ENCODE measurements at places on chromosomes 7 and 10.

DNA sequence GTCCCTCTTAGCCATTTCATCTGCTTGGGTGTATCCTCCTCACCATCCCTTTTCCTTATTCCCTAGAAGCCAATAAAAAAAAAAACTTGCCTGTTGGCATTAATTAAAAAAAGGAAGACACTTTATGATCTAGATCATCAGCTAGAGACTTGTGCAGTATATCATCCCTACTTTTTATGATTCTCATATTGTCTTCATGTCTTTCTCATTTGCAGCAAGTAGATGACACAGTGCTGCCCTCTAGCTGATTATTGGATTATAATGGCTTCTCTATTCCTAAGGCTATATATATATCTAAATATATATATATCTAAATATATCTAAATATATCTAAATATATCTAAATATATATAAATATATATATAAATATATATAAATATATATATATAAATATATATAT, 272.4 kb upstream of the LRGUK start:
- DNase-seq: peak; percentile 59

DNA sequence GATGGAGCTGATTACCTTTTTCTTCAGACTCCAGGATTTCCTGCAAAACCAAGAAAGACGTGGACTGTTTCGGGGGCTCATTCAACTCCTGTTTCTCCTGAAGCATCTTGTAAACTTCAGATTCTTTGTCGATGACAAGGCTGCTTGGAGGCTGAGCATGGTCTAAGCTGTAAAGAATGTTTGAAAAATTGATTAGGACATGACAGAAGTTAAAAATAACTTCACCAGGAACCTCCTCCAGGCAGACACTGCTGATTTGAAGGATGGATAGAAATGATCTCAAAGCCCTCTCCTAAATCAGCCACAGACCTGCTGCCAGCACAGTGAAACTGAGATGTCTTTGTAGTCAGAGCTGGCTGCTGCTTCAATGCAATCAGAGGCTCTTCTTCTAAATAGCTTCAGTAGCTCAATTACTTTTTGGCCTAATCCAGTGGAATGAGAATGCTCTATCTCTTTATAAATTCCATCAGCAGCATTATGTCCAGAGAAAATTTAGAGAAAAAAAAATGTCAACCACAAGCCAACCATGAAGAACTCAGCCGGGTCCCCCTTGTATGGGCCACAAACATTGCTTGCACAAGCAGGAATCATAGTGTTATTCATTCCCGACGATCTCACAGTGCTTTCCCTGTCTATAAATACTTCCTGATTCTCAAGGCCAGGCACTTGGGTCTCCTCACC, 43.5 kb downstream of the PDLIM1 start:
- no peak for DNase-seq

DNA sequence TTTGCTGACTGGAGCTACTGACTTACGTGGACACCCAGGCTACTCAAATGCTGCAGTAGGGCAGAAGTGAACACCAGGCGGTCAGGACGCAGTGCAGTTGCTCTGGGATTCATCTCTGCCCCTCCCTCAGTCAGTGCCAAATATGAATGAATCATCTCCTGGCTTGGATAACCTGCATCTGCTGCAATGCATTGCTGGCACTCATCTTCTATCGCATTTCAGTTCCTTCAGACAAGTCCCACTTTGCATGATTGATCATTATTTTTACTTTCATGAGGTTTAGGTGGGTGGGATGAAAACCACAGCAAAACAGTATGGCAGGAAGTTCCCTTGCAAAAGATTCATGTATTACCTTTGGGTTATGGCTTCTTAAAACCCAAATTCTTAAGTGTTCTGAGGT, 224.6 kb upstream of the NRP1 start:
- DNase-seq: no peak

- no peak for DNase-seq
Observed at GRCh38 chr10:77564731-77565589, 72.6 kb downstream of the KCNMA1 start.

GRCh38 chr10:109920016-109920415, 3.3 kb downstream of the XPNPEP1 start:
- DNase-seq: no peak

GRCh38 chr10:61262486-61263261, 190.5 kb downstream of the TMEM26 start:
- DNase-seq: no peak

GRCh38 chr10:125147971-125148439, 12.4 kb downstream of the CTBP2 start:
- peak; percentile 20 for DNase-seq

GRCh38 chr10:42654419-42654818, 16.0 kb upstream of the ZNF33B start:
- DNase-seq: no peak

All from DMS79 treated with DMSO at 0.1 percent for 48 hours (cell line).